Activated CD8-positive, alpha-beta memory T cell treated with anti-CD3 and anti-CD28 coated beads, Interleukin-2, amount 50 U/mL, for 48 hours (primary cell): ENCODE measurements at places on chromosomes 11 and 22.

DNA sequence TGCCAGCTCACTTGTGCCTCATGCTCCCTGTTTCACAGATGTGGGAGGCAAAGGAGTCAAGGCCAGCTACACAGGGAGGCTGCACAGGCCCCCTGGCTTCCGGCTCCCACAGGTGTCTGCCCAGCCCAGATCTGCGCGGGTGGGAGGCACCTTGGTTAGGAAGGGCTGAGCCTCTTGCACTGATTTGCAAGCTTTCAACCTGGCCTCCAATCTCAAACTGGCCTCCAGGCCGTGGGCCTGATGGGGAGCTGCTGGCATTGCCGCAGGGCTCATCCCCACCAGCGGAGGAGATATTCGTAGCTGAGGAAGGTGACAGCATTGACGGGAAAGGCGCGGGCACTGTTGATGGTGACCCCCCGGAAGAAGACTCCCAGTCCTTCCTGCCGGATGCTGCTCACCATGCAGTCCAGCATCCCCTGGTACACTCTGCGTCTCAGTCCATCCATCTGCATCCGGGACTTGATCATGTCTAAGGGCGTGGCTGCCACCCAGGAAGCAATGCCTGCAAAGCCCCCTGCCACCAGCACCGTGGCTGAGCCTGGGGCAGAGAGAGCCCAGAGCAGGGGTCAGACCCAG is 6.2 kb downstream of the SLC25A45 start:
- DNase-seq: no peak

- no peak for DNase-seq
Observed at GRCh38 chr11:107847184-107847583, 11.4 kb downstream of the SLC35F2 start.

DNA sequence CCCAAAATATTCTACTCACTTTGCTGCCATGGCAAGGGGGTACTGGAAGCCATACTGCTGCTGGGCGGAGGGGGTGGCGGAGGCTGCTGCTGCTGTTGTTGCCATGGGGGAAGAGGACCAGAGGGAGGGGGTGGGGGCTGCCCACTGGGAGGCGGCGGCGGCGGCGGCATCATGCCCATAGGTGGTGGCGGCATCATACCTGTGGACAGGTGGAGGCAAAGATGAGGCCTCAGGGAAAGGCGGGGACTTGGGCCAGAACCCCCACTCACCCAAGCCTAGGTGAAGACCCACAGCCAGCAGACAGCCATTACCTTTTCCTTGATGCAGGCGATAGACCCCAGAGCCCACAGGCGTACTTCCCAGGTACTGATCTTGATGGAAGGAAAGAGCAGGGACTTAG is 7.1 kb upstream of the PYGM start:
- DNase-seq: no peak

GRCh38 chr11:68840661-68841653 is 759 bp downstream of the CPT1A start:
- DNase-seq: peak; percentile 66

- peak; percentile 38 for DNase-seq
Observed at GRCh38 chr11:1348146-1348795, 38.8 kb upstream of the TOLLIP start.

DNA sequence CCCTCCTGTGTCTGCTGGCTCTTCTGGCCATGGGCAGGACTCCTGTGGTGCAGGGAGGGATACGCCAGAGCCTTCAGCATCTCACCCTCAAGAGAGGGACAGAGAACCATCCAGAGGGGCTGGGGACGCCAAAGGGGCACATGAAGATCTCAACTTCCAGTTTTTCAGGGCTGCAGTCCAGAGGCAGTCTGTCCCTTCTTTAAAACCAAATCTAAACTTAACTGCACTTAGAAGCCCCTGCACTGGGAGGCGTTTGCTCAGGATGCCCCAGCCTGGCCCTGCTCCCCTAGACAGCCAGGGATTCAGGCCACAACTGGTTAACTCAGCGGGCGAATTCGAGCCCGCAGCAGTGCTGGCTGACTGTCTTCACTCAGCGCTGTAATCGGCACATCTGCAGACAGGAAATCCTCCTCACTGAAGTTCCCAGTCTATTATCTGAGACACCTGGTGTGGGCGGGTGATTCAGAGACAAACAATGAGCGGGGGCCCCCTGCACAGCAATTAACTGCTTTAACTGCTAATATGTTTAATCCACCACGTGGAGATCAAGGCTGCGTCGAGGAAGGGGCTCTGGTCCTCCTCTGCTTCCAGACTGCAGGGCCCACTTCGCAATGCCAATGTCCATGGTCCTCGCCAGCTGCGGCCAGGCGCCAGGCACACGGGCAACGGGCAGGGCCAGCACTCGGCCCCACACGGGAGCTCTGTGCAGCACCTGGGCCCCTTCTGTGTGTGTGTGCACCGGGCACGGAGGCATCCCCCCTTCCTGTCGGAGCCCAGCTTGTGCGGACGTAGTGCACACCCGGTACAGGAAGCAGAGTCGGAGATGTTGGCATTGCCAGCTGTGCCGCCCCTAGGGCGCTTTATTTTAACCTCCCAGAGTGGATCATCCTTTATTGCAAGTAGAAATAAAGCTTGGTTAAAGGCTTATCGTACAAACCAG is 36.9 kb upstream of the GNB1L start:
- peak; percentile 82 for DNase-seq
